ENCODE measurements at places on chromosomes 6 and 20.

DNA sequence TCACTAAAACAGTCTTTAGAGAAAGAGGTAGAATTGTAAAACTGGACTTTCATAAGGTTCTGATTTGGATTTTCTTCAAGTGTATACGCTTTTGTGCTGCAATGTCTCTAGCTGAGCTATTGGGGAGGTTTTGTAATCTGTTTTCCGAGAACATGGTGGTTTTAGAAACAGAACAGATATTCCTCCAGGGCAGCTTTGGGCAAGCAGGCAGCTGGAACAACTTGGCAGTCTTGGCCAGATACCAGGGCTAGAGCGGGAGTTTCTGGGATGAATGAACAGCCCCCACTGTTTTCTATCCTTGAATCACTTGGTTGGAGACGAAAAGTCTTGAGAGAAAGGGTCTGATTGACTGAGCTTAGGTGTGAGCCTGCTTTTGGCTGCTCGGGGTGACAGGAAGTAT, 17.1 kb upstream of the ARMC2 start:
- no peak for DNase-seq

- DNase-seq = no peak
These were observed 256.5 kb downstream of the TENT5A start for GRCh38 chr6:81495999-81496398.

GRCh38 chr6:399785-400534, 8.4 kb downstream of the IRF4 start:
- DNase-seq = no peak

DNA sequence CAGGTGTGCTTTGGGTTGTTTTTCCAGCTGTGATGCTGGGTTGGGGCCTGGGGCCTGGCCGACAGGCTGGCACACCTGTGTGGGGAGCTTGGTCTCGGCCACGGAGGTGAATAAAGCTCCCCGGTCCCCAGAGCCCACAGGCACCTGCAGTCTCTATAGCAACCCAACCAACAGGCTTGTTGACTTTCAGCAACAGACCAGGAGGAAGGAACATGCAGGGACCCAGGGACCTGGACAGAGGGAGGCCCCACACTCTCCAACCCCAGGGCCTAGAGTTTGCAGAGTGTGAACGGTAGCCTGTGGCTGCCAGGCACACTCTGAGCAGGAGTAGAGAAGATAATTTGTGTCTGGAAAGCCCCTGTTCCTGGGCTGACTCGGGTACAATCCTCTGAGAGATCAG, 14.6 kb upstream of the SYNJ2 start:
- DNase-seq = no peak

GRCh38 chr20:288956-289692, 1.4 kb downstream of the C20orf96 start:
- no peak for DNase-seq

Measured in urothelium cell line (cell line).